Suppressor macrophage (primary cell): ENCODE measurements at places on chromosomes 2 and 18.

GRCh38 chr18:69444221-69444620 lies 43.5 kb downstream of the DOK6 start:
- no peak for DNase-seq

- peak; percentile 58 for DNase-seq
Observed at GRCh38 chr2:66481100-66481549, 46.2 kb downstream of the MEIS1 start.

- no peak for DNase-seq
Observed at GRCh38 chr2:9050122-9050809, 46.8 kb upstream of the MBOAT2 start.

GRCh38 chr2:128789776-128790455 lies 471.2 kb upstream of the HS6ST1 start:
- no peak for DNase-seq

GRCh38 chr2:175435012-175435411 lies 253.5 kb upstream of the ATP5MC3 start:
- DNase-seq: no peak

- no peak for DNase-seq
Observed at GRCh38 chr2:70280242-70280798, 13.2 kb downstream of the SNRPG start.
